ENCODE measurements at places on chromosomes 4 and X. TPM values are rescaled to one million over a fixed set of nuclear protein-coding genes. Genes with fewer than 3 reads are reported as not detected.
A peak's percentile ranks its signal among the peaks of the same experiment; 100 is the strongest.

FAM114A1 gene
- 392 TPM for total RNA-seq

TLR1 gene
- total RNA-seq: 2.4 TPM

RHOXF1 gene
- not detected for total RNA-seq

PFKFB1 gene
- not detected for total RNA-seq

RHOXF2B gene
- total RNA-seq: not detected

ARHGAP4 gene
- total RNA-seq: 0.88 TPM

GRCh38 chrX:17214962-17215361 is 160.0 kb upstream of the NHS start:
- H3K4me3 ChIP-seq: no peak overlapping the region
- no peak for DNase-seq
- no peak overlapping the region for H3K27ac ChIP-seq
- no peaks in the 10 kb centered on the region for H3K36me3 ChIP-seq
- no peaks in the 10 kb centered on the region for H3K4me1 ChIP-seq

DNA sequence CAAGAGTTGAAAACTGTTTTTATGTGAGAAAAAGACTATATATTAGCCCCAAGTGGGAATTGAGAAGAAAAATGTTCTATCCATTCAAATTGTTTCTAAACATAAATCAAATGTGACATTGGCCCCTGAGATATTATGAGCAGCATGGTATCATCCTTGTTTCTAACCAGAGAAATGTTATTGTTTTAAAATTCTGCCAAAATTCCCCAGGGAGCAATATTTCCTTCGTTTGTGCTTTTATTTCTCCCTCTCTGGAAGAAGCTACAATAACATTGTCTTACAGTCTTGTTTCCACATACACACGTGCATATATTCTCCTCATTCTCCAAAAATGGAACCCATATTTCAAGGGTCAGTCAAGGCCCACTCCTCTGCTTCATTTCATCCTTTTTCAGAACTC is 46.7 kb downstream of the MAGEB17 start:
- no peak overlapping the region for H3K27ac ChIP-seq
- no peak for DNase-seq
- no peaks in the 10 kb centered on the region for H3K4me1 ChIP-seq
- H3K36me3 ChIP-seq: no peaks in the 10 kb centered on the region

DNA sequence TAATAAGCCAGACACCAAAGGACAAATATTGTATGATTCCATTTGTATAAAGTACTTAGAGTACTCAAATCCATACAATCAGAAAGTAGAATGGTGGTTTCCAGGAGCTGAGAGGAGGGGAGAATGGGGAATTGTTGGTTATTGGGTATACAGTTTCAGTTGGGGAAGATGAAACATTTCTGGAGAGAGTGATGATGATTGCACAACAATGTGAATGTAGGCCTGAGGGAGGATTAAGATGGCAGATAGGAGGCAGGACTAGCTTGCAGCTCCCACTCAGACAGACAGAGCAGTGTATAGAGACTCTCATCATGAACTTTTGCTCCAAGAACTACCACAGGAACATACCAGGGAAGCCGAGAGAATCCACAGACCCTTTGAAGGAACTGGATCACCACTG is 75.7 kb upstream of the PAK3 start:
- no peaks in the 10 kb centered on the region for H3K4me1 ChIP-seq
- no peak overlapping the region for H3K4me3 ChIP-seq
- no peak for DNase-seq

DNA sequence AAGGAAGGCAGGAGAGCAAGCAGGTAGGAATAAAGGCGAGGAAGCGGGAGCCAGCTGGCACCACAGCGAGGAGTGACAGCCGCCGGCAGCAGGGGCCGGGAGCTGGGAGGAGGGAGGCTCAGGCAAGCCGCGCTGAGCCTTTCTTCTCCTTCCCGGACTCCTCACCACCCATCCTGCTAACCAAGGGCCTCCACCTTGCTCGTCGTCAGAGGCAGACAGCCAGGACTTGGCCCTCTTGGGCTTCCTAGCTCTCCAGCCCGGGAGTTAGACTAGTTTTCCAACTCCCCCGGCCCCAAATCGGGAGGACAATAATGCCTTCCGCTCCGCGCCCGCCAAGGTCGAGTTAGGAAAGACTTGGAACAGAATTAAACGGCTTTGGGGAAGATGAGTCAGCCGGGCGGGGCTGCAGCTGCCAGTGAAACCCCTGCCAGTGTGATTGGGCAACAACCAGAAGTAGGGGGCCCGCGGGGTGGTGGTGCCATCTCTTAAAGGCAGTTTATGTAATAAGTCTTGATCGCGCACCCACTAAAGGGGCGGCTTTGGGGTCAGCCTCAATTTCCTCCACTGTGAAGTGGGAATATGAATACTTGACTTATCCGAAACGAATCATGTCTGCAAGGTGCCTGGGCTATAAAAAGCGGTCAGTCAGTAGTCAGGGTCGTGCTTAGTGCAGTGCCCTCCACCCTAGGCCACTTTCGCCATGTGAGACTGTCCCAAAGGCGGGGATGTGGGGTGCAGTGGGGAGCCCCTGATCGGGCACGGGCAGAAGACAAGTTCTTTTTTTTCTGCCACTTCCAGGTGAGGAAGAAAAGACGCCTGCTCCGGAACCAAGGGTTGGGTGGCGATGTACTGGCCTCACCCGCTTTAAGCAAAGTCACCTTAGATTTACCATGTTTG is 6.7 kb upstream of the HSD17B10 start:
- H3K4me3 ChIP-seq: peak overlapping the region; percentile 69
- no peaks in the 10 kb centered on the region for H3K36me3 ChIP-seq
- H3K27me3 ChIP-seq: peaks cover 22% of the 10 kb centered on the region
- peak; percentile 83 for DNase-seq
- peaks cover 20% of the 10 kb centered on the region for H3K4me1 ChIP-seq
- H3K27ac ChIP-seq: peak overlapping the region; percentile 51

DNA sequence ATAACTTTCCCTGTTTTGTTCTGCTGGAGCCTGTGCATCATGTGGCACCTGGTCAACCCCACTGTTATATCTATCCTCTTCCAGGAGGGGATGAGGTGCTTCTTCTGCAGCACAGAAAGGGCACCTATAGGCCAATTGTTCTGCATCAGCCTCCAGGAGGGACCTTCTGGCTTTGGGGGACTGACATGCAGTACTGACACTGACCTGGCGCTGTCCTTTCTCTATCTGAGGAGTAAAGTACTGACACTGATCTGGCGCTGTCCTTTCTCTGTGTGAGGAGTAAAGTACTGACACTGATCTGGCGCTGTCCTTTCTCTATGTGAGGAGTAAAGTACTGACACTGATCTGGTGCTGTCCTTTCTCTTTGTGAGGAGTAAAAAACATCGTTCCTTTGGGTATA is 498.4 kb downstream of the PACRGL start:
- DNase-seq: no peak
- H3K4me1 ChIP-seq: no peaks in the 10 kb centered on the region
- H3K27ac ChIP-seq: no peak overlapping the region
- no peak overlapping the region for H3K4me3 ChIP-seq
- no peaks in the 10 kb centered on the region for H3K27me3 ChIP-seq
- H3K36me3 ChIP-seq: no peaks in the 10 kb centered on the region

DNA sequence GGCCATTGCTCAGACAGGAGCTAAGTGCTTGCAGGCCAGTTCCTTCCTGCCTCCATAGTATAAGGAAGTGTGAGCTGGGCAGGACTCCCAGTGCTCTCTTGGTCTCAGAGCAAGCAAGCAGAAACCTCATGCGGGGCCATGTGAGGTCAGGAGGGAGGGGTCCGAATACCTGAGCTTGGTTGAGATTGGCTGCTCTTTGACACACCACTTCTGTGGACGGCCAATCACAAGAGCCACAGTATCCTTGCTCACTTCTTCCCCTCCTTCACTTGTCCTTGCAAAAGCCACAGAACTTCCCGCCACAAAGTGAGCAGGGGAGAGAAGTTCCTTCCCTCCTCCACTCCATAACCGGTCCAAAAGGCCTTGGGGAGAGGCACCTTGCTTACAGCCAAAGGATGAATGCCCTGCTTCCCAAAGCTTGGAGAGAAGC is 56.7 kb downstream of the PRPS1 start:
- no peak overlapping the region for H3K4me3 ChIP-seq
- DNase-seq: no peak
- no peaks in the 10 kb centered on the region for H3K36me3 ChIP-seq
- no peaks in the 10 kb centered on the region for H3K4me1 ChIP-seq

DNA sequence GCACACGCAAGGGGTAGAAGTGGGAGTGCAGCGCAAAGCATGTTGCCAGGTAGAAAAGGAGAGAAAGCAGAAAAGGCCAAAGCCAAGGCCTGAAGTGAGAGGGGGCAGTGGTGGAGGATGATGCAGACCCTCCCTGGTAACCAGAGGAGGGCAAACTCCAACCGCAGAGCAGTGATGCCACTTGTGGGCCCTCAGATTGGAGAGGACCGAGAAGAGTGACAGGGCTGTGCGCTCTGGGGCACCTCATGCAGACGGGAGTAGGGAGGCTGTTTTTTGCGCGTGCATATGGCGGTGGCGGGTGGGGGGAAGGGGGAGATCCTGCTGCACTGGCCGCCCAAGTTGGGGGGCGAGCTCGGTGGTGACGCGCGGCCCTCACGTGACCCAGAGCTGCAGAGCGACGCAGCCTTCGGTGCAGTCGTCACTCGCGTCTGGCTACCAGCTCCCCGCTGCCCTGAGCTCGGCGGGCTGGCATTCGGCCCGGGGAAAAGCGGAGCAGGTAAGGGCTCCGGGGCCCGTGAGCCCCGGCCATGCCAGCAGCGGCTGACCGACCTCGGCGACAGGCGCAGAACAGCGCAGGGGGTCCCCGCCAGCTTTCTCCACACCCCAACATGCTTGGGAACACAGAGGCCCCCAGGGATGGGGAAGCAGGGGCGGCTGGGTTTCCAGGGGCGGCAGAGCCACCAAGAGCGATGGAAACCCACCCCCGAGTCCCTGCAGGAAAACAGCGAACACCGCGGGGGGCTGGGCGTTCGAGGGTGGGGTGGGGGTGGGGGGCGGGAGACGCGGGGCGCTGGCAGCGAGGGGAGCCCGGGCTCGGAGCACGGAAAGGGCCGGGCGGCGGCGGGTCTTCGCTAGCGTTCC is at the start of gene BEX3:
TSS of gene BEX3 (plus strand) at position 421 of the 861 bp plus-strand sequence. CDS start 984 bp downstream, outside the sequence.
- H3K27me3 ChIP-seq: no peaks in the 10 kb centered on the region
- peak within 1 kb of the TSS; percentile 78 for H3K4me3 ChIP-seq
- peak; percentile 70 for DNase-seq
- peak within 1 kb of the TSS; percentile 80 for H3K27ac ChIP-seq
- peaks cover 5% of the 10 kb centered on the region for H3K4me1 ChIP-seq

DNA sequence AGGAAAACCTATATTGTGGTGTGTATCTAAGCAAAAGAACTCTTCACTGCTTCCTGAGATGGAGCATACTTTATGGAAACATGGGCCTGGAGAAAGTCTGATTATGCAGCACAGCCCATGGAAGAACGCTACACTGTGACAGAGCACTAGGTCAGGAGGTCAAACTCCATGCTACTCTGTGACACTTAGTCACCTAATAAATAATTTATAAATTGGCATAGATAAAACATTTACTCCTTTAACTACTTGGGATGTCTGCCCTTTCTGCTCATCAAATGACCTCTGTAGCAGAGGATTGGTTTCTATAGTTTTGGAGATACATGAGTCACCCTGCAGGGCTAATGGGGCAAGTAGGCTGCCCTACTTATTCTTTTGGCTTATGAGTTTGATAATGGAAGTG is 134.7 kb upstream of the BANK1 start:
- no peaks in the 10 kb centered on the region for H3K36me3 ChIP-seq
- no peak overlapping the region for H3K4me3 ChIP-seq
- DNase-seq: no peak
- H3K27me3 ChIP-seq: peaks cover 3% of the 10 kb centered on the region
- no peaks in the 10 kb centered on the region for H3K4me1 ChIP-seq
- H3K27ac ChIP-seq: no peak overlapping the region

GRCh38 chrX:15233416-15234015 is 36.4 kb downstream of the ASB9 start:
- H3K4me3 ChIP-seq: no peak overlapping the region
- no peaks in the 10 kb centered on the region for H3K36me3 ChIP-seq
- no peak for DNase-seq
- no peak overlapping the region for H3K27ac ChIP-seq
- H3K4me1 ChIP-seq: no peaks in the 10 kb centered on the region
- no peaks in the 10 kb centered on the region for H3K27me3 ChIP-seq

DNA sequence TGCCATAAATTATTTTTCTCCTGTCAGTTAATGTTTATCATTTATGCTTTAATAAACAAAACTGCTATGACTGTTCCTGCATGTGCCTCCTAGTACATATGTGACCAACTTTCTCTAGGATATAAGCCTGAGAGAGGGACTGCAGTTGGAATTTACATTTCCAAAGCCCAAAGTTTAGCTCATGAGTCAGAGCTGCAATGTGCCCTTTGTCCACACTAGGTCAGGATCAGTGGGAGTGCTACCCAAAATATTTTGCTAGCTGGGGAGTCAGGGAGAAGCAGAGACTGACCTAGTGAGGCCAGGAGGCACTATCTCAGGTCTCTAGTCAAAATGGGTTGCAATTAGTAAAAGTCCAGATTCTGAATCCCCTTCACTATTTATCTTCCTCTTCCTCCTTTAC is 92.7 kb downstream of the AR start:
- no peaks in the 10 kb centered on the region for H3K36me3 ChIP-seq
- no peak for DNase-seq

- peaks cover 12% of the 10 kb centered on the region for H3K4me1 ChIP-seq
- H3K4me3 ChIP-seq: no peak overlapping the region
- H3K27me3 ChIP-seq: no peaks in the 10 kb centered on the region
- H3K27ac ChIP-seq: no peak overlapping the region
- no peak for DNase-seq
- H3K36me3 ChIP-seq: no peaks in the 10 kb centered on the region
Measured at GRCh38 chr4:152419809-152420208, 116.1 kb downstream of the FBXW7 start.

- no peaks in the 10 kb centered on the region for H3K27me3 ChIP-seq
- H3K27ac ChIP-seq: no peak overlapping the region
- H3K4me3 ChIP-seq: no peak overlapping the region
- DNase-seq: no peak
- H3K36me3 ChIP-seq: no peaks in the 10 kb centered on the region
- no peaks in the 10 kb centered on the region for H3K4me1 ChIP-seq
Measured at GRCh38 chr4:109005523-109005922, 242.7 kb upstream of the ETNPPL start.

GRCh38 chrX:72029483-72030411 is 102.0 kb downstream of the RTL5 start:
- H3K4me1 ChIP-seq: peaks cover 29% of the 10 kb centered on the region
- peak overlapping the region; percentile 50 for H3K27ac ChIP-seq
- no peak overlapping the region for H3K4me3 ChIP-seq
- peaks cover 24% of the 10 kb centered on the region for H3K27me3 ChIP-seq

- peak; percentile 25 for DNase-seq
- H3K27me3 ChIP-seq: peaks cover 19% of the 10 kb centered on the region
- H3K36me3 ChIP-seq: no peaks in the 10 kb centered on the region
- H3K27ac ChIP-seq: peak overlapping the region; percentile 9
- H3K4me3 ChIP-seq: no peak overlapping the region
Measured at GRCh38 chrX:72394518-72395170, 88.9 kb upstream of the CITED1 start.

- DNase-seq: no peak
- no peaks in the 10 kb centered on the region for H3K36me3 ChIP-seq
- H3K27me3 ChIP-seq: peaks cover 3% of the 10 kb centered on the region
- H3K27ac ChIP-seq: no peak overlapping the region
Measured at GRCh38 chrX:120365320-120365719, 3.4 kb downstream of the ATP1B4 start.

Measured in osteoblast (primary cell).